ENCODE measurements at places on chromosomes 12 and 14.

GRCh38 chr14:57962325-57963035, 96.6 kb upstream of the SLC35F4 start:
- no peak for DNase-seq

DNA sequence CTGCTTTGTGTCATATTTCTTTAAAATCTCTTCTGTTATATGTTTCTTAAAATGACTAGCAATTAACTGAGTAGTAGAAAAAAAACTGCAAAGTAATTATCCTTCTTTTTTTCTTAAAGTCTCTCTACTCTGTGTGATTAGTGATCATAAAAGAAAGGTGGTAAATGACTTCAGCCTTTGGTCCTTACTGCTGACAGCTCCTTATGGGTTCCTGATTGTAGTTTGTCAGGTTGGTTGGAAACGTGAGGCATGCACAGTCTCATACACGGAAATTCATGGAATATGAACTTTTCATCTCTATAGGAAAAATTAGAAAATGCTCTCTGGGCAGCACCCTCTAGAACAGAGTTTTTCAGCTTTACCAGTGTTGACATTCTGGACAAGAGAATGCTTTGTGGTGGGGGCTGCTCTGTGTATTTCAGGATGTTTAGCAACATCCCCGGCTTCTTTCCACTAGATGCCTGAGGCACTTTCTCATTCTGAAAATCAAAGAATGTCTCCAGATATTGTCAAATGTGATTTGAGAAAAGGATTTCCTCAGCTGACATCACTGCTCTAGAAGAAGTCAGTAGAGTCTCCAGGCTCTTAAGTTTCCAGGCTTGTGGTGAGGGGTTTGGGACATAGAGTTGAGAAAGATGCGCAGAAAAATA, 121.0 kb downstream of the PIK3C2G start:
- no peak for DNase-seq

- no peak for DNase-seq
Observed at GRCh38 chr12:4214877-4215228, 58.7 kb upstream of the CCND2 start.

GRCh38 chr14:102116361-102117180, 23.1 kb upstream of the WDR20 start:
- DNase-seq = no peak

DNA sequence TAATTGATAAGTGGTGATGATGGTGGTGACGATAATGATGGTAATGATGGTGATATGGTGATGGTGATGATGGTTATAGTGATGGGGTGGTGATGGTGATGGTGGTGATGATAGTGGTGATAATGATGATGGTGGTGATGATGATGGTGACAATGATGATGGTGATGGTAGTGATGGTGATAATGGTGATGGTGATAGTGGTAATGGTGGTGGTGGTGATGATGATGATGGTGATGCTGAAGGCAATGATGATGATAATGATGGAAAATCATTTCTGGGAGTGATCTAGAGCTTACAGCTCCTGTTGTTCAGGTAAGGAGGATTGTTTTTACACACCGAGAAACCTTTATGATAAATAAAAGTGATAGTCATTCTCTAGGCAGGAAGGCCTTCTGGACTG, 33.9 kb downstream of the CCDC63 start:
- DNase-seq = no peak

- no peak for DNase-seq
Observed at GRCh38 chr12:52139147-52139546, 52.7 kb downstream of the KRT80 start.

DNA sequence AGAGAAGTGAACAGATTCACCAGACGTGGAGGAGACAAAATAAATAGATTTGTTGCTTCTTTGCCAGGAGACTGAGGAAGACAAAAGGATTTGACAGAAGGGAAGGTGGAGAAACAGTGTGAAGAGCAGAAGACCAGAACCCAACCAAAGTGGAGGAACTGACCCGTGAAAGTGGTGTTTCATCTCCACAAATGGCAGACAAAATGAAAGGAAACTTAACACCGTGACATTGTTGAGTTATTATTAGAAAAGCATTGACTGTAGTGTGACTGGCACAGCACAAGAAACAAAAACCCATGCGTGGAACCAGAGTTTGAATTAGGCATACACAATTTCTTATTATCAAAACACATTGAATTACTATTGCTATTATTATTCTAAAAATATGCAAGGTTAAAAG, 518.1 kb downstream of the TMEM121 start:
- no peak for DNase-seq

- DNase-seq = no peak
Observed at GRCh38 chr14:54674046-54674741, 107.3 kb downstream of the SAMD4A start.

DNA sequence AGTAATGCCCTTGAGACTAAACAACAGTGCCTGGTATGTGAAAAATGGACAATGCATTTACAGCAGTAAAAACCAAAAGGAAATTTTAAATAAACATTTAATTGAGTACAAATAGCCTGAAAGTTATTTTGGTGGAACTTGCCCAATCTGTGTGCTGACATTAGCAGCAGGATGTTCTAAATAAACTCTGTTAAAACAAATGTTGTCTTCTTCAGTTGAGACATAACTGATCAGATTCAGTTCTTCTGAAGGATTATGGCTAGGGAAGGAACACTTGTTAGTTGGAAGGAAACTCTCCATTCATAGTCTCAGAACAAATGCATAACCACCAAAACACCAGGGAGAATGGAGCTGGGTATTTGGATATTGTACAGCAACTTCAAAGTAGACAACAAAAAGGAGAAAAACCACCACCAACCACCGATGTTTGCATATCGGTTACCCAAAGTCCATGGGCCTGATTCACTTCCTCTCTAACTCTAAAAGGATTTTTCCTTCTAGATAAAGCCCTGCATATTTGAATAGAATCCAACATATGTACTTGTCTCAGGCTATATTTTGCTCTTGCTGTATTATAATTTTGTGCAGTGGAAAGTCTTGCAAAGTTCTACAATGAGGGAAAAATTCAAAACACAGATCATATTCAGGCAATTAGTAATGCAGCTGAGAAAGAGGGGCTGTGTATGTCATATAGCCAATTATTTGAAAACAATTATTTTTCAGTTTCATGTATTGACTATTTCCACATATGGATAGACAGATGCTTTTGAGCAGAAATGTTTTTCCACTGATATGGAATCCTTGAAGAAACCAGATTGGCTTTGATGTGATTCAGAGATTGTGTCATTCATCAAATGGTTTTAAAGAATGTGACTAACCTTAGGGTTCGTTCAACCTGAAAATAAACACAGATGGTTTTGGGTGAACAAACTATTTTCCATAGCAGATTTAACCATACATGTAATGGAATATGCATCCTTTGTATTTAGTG, 152.2 kb upstream of the BMP4 start:
- DNase-seq = no peak

DNA sequence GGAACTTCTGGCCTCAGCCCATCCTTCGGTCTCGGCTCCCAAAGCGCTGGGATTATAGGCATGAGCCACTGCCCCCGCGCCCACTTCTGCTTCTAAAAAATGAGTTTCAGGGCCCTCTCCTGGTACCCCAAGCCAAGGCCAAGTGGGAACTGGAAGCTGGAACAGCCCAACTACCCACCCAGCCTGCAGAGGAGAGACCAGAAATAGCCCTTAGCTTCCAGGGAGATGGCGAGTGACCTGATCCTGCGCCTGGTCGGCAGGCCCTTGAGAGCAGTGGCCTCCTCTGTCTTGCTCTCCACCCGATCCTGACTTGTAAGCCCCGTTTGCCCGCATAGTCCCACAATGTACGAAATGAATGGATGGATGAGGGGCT, 31.2 kb upstream of the PLEKHG6 start:
- no peak for DNase-seq

GRCh38 chr14:75654127-75654732, 6.4 kb downstream of the ERG28 start:
- DNase-seq = peak; percentile 70

- no peak for DNase-seq
Observed at GRCh38 chr12:99128246-99128802, 483.2 kb downstream of the APAF1 start.

GRCh38 chr12:46678426-46678825, 147.4 kb downstream of the SLC38A4 start:
- DNase-seq = no peak

DNA sequence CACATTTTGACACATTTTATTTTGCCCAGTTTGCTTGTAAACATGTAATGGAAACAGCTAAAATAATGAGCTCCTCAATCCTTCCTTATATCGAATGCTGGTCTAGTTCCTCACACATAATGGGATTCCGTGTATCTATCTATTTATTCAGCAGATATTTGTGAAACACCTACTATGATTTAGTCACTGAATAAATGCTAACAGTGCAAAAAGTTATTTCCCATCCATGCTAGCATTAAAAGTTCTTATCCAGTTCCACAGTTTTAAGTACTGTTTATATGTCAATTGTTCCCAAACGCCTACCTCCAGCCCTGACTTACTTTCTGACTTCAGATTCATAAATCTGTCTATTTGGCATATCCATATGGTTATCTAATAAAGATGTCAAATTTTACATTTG, 1788.7 kb upstream of the FLRT2 start:
- DNase-seq = no peak

DNA sequence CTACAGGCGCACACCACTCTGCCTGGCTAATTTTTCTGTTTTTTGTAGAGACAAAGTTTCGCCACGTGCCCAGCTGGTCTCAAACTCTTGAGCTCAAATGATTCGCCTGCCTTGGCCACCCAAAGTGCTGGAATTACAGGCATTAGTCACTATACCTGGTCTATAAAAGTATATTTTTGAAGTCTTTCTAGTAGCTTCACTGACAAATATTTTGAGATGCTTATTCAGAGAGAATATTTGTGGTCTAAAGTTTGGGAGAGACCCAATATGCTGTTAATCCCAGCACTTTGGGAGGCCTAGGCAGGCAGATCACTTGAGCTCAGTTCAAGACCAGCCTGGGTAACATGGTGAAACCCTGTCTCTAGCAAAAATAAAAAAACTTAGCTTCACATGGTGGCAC, 22.0 kb upstream of the PPP1R12A start:
- DNase-seq = no peak

DNA sequence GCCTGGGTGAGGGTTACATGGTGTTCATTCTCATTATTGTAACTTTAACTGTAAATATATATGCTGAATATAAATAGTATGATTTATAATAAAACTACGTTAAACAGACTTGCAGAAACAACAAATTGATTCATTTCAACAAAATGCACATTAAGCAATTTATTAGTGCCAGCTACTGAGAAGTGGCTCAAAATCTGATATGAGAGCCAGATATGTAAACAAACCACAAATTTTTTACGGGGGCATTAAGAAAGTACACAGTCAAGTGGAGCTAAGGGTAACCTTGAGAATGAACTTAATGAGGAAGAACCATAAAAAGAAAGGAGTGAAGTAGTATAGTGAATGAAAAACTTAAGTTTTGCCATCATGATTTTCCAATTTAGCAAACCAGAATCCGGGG, 40.3 kb downstream of the CEP128 start:
- DNase-seq = no peak

- no peak for DNase-seq
Observed at GRCh38 chr14:37594238-37594970, 645 bp downstream of the FOXA1 start.

GRCh38 chr12:104938371-104938770, 19.7 kb downstream of the SLC41A2 start:
- no peak for DNase-seq

- DNase-seq = no peak
Observed at GRCh38 chr14:28756884-28757570, 9.6 kb upstream of the FOXG1 start.

- DNase-seq = no peak
Observed at GRCh38 chr12:43095669-43096280, 456.2 kb downstream of the ADAMTS20 start.

GRCh38 chr14:106044949-106045596, 518.7 kb downstream of the TMEM121 start:
- DNase-seq = peak; percentile 81

GRCh38 chr12:76028571-76029277, 2.9 kb downstream of the PHLDA1 start:
- no peak for DNase-seq

- no peak for DNase-seq
Observed at GRCh38 chr14:94031161-94031882, 5.2 kb downstream of the OTUB2 start.

- peak; percentile 74 for DNase-seq
Observed at GRCh38 chr12:104695453-104696148, 238.9 kb downstream of the CHST11 start.

GRCh38 chr12:115201966-115202365, 518.0 kb upstream of the TBX3 start:
- no peak for DNase-seq

GRCh38 chr14:70514168-70515069, 20.4 kb downstream of the ADAM20 start:
- DNase-seq = no peak

DNA sequence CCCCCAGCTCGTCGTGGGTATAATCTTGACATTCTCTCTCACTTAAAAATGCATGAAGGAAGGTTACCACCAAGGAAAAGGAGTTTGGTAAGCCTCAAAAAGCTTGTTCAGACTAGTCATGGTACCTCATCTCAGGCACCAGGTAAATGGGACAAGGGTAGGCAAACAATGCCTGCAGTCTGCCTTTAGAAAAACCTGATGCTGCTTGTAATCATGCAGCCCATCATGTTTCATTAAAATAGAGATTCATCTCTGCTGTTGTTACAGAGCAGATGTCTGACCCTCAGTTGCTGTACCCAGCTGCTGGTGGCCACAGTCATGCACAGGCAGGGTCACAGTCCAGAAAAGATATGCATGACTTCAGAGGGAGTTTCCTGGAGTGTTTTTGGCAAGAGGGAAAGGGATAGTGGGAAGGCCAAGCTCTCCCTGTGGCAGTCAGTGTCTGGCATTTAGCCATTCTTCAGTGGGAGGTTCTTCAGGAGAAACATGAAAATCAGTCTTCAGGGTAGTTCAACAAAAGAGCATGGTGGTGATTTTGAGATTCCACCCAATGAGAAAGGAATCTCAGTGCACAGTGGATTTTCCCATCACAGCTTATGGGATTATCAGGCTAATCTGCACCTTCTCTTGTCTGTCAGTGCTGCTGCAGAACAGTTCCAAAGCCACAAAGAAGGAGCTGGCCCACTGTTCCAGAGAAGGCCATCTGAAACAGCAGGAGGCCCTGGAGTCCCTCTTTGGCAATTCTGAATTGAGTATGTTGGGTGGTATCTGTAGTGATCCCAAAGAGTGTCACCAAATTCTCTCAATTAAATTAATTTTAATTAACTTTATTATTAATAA, 202.7 kb upstream of the FRMD6 start:
- DNase-seq = no peak

DNA sequence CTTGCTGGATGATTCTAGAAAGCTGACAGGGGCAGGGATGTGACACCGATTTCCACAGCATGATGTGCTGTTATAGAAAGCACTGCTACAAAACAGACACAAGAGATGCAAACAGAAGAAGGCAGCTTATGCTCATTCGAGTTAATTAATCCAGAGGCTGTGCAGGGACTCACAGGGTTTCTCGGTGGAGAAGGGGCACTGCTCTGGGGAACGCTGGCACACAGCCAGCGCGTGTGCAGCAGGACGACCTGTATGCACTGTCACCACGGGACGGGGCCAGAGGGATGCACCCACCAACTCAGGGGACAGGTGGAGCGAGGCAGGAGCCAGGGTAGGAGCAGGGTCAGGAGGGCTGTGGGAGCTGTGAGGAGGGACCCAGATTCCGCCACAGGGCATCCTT, 143.5 kb downstream of the RIMBP2 start:
- no peak for DNase-seq

GRCh38 chr12:47747596-47748506, 10.8 kb downstream of the RAPGEF3 start:
- DNase-seq = no peak

GRCh38 chr12:114945351-114945750, 261.4 kb upstream of the TBX3 start:
- no peak for DNase-seq

GRCh38 chr12:20089077-20089476, 279.3 kb upstream of the PDE3A start:
- DNase-seq = no peak

GRCh38 chr14:29236401-29236800, 469.8 kb downstream of the FOXG1 start:
- DNase-seq = no peak
